ENCODE measurements at places on chromosomes 2 and 18. TPM values are rescaled to one million over a fixed set of nuclear protein-coding genes. Genes with fewer than 3 reads are reported as not detected.

DNA sequence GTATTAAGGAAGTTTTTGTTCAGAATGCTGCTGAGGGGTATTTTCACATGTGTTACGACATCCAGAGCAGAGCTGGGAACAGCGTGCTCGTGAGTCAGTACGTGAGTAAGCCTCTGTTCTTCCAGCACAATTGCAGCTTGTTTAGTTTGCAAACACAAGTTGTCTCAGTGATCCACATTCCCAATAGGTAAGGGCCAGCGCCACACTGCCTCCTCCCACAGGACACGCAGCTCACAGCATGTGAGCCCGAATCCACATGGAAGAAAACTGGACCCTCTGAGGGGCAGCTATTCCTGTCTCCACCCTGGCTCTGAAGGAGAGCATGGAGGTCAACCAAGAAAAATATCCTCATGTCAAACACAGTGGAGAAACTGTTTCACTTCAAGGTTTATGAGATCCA, 173.9 kb upstream of the PID1 start:
- DNase-seq, result peak; percentile 98

DNA sequence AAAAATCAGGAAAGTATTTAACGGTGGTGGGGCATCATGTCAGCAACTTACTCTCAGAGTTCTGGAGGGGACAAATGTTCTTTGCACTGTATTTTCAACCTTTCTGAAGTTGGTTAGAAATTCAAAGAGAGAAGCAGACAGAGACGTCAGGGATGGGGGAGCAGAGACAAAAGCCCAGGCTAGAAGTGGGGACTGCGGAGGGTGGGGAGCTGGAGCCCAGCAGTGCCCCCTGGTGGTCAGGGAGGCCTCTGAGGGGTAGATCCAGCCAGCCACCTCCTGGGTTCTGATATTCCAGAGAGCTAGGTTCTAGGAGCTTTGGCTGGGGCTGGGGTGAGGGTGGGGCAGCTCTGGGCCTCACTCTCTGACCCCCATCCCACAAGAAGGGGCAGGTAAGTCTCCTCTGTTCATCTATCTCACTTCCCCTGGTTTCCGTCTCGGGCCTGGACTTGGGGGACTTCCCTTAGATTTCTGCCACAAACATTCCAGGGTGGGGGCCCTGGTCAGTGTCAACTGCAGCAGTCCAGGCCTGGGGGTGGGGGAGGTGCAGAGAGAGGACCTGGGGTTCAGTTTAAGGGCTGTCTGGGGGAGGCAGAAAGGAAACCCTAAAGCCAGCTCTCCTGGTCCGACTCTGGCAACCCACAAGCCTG, 8.9 kb downstream of the TNS1 start:
- peak; percentile 29 for DNase-seq

GRCh38 chr2:39728941-39729351, 50.1 kb downstream of the THUMPD2 start:
- peak; percentile 45 for DNase-seq

DNA sequence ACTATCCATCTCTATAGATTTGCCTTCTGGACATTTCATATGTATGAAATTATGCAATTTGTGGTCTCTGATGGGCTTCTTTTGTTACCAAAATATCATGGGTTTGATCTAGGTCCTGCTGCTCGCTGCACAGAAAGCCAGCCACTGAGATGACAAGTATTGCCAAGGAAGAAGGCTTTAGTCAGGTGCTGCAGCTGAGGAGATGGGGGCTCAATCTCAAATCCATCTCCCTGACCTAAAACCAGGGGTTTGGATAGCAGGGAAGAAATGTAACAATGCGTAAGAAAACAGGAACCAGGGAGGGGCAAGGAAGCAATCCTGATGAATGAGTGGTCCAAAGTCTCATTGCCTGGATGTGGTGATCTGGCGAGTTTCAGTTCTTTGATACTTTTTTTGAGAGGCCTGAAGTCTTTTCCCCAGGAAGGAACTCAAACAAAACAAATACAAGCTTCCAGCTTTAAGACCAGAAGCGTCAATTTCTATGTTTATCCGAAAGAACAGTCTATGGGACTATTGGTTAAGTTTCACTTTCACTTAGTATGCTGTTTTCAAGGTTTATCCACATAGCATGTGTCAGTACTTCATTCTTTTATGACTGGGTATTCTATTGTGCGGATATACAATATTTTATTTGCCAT, 3.4 kb upstream of the CKAP2L start:
- peak; percentile 11 for DNase-seq

DNA sequence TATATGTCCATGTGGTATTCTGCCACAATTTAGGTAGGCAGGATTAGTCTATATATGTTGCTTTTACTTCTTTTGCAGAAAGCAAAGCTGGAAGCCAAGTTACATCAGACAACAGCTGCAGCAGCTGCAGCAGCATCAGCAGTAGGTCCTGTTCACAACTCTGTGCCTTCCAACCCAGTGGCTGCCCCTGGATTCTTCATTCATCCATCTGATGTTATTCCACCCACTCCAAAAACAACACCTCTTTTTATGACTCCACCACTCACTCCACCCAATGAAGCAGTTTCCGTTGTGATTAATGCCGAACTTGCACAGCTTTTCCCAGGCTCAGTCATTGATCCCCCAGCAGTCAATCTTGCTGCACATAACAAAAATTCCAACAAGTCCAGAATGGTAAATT, 107.6 kb downstream of the BIRC6 start:
- DNase-seq, result peak; percentile 94

- no peak for DNase-seq
Observed at GRCh38 chr18:78105611-78106010, 856.0 kb downstream of the GALR1 start.

DNA sequence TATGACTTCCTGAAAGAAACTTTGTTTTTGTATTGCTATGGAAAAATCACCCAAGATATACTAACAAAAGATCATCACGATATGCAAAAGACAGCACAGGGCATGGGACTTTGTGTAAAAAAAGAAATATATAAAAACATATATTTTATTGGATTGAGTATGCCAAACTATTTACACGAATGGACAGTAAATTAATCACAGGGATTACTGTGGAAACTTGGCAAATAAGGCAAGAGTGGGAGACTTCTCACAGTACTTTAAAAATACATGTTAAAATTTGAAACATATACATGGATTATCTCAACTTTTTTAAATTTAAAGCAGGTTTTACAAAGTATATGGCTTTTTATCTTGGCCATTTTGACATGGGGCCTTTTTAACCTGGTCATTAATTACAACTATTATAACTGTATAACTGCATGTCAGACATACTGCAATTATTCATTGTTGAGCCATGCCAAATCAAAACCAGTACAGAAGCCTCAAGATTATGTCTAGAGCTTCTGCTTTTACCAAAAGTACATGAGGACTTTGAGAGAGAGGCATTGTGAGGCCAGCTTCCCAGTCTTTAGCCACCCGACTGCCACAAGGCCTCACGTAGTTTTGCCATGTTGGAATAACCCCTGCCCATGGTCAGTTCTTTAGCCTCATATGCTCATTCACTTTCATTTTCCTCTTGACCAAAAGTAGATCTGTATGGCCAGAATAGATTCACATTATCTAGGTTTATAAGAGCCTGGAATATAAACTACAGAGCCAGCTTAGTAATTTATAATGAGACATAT, 419.8 kb downstream of the SETBP1 start:
- DNase-seq, result no peak

DNA sequence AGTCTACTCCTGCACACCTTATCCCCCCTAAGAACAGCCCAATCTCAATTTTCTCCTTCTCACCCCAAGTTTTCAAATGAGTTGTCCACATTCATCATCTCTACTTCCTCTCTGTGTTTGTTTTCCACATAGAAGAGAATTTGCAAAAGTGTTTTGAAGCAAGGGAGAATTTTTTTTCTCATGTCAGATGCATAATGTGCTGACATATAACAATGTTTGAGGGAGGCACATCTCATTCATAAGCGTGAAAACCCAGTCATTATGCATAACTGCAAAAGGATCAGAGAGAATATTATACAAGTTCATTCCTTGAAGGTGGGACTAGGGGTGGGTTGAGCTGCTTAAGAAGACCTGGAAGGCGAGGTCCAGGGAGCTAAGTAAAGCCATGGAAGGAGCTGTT, 80.8 kb upstream of the SLC1A4 start:
- DNase-seq, result no peak

DNA sequence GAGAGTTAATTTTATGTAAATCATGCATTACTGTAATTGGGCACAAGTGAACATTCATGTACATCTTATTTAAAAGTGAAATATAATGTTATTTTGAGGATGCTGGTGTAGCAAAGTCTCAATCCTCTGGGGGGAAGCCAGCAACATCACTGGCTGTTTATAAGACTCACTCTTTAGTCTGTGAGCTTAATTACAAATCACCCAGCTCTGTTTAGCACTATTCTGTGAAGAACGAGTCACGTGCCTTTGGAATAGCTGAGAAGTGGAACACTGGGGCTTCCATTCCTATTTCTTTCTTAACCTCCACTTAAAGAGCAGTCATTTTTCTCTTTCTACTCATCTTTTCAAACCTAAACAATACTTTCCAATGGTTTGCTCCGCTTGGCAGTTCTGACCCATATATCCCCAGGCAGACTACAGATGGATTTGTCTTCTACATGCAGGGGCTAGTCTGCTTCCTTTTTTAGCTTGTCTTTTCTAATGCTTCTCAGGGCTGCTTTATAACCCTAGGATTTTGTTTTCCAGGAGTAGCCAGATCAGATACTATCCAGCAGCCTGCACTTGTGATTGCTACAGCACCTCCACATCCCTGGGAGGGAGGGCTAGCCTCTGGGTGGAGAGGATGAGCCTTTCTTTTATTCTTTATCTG, 95.3 kb upstream of the CAVIN2 start:
- DNase-seq, result peak; percentile 33

GRCh38 chr2:46273919-46274318, 23.3 kb upstream of the EPAS1 start:
- no peak for DNase-seq

DNA sequence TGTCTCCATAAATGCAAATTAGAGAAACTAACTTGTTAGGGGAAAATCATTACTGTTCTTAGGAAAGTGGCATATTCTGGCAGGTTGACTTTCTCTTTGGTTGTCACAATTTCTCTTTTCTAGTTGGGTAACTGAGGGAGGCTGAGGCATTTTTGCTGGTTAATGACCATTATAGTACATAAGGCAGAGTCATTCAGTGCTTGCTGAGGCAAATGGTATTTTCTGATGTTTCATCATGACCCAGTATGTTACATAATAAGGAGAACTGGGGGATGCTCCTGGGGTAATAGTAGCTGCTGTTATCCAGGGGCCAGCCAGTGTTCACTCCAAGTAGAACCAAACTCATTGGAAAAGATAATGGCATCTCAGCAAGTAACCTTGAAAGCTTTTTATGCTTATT, 62.3 kb downstream of the ITGA6 start:
- no peak for DNase-seq

DNA sequence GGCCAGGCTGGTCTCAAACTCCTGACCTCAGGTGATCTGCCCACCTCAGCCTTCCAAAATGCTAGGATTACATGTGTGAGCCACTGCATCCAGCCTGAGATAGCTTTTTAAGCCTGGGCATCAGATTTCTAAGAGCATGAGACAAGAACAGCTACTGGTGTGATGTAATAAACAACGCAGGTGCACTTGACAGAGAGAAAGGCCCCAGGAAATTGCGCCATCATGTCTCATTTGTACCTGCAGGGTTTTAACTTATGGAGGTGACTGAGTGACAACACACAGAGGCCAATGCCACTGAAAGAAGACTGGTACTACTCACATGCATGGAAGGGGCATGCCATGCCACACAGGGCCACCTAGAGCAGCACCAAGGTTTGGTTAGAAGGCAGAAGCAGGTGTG, 209.4 kb downstream of the SP3 start:
- no peak for DNase-seq

- DNase-seq, result no peak
Observed at GRCh38 chr2:96147593-96148201, 2.5 kb upstream of the DUSP2 start.

GRCh38 chr2:241730671-241731293, 3.6 kb upstream of the D2HGDH start:
- DNase-seq, result no peak

DNA sequence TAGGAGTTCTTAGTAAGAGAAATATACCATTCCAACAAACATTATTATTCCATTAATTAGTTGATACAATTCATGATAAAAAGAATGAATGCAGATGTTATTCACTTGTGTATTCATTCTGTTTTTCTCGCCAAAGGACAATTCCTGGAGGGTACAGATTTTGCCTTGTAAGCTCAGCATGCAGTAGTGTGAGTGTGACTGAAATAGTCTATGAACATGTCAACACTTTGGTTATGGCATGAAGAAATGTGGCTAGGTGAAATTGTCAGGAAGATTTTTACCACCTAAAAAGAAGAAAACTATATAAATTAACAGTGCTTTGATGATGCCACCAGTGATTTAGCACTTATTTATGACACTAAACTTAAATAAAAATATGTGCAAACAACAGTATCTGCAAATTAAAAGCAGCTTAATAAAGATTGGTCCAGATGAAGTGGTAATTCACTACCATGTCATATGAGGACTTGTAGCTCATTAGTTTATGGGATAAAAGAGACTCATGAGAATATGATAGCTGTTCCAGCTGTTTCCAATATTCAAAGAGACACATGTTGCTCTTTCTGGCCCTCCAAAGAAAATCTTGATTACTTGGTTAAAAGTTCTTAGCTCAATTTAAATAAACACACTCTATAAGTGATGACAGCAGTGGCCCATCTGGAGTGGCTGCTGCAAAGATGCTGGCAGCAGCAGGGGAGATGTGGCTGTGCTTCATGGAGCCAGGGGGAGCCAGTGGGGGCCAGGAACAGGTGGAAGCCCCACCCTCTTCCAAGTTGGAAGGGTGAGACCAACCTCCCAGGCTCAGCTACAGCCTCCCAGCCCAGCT, 165.0 kb downstream of the CDH19 start:
- DNase-seq, result no peak

DNA sequence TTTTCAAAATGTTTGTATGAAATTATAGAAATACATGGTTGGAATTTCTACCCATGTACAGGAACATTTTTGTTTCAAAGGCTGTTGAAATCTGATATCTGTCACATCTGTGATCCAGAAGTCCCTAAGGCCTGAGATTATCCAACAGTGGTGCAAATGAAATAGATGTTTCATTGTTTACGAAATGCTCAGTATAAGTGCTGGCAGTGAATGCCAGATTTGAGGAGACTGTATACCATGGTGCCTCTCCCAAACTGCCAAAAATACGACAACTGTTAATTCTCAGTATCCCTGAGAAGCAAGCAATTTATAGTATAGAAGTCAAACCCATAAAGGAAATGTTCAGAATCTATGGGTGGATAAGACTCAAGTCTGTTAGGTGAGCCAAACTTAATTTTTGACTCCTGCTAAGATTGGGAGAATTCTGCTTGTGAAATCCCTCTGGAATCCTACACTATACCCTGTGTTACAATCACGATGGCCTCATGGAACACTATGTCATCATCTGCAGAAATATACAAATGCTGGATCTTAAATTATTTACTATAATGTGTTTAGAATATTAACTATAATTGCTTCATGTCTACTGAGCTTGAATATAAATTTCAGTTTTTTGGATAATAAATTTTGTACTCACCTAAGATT, 71.2 kb upstream of the DOCK10 start:
- no peak for DNase-seq

ASNSD1 gene
- total RNA-seq, result 79.4 TPM

CHRNG gene
- total RNA-seq, result 0.83 TPM

PHOSPHO2 gene
- 2.1 TPM for total RNA-seq

KCNG2 gene
- total RNA-seq, result 0.13 TPM

FAM168B gene
- 124 TPM for total RNA-seq

DSG4 gene
- not detected for total RNA-seq

CDH19 gene
- total RNA-seq, result not detected
